Putamen (tissue), 1 donor: ENCODE measurements at places on chromosomes 3 and 15.
A peak's percentile ranks its signal among the peaks of the same experiment; 100 is the strongest.

DNA sequence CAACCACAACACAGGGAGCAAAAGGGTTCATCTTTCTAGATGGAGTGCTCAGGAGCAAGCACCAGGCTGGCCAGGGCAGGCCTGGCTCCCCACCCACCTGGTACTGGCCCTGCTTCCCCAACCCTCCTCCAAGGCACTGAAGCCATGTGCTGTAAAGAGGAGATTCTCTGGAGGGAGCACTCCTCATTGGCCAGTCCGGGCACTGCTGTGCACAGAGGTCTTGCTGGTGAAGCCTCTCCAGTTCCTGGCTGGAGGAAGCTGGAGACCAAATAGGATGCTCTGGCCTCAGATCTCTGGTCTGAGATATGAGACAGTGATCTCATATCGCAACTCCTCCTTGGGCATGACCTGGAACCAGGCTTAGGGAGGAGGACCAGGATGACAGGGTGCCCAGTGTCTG, 7.7 kb upstream of the SEMA3F start:
- DNase-seq, result no peak

- DNase-seq, result peak; percentile 15
These were observed 472 bp downstream of the BSN start for GRCh38 chr3:49554633-49555265.

DNA sequence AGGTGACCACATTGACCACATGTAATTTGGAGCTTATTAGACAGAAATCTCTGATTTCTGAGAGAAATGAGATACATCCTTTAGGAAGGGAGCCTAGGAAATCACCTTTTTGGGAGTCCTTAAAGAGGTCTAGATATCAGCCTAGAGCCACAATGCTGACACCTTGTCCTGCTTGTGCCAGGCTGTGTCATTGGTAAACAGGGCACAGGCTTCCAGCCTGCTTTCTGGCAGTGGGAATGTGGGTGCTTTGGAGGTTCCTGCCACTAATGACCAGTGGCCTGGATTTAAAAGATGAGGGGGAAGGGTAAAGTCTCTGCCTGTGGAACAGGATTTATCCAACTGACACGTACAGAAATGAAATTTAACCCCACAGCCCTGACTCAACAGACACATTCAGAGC, 169.8 kb upstream of the KBTBD8 start:
- no peak for DNase-seq

DNA sequence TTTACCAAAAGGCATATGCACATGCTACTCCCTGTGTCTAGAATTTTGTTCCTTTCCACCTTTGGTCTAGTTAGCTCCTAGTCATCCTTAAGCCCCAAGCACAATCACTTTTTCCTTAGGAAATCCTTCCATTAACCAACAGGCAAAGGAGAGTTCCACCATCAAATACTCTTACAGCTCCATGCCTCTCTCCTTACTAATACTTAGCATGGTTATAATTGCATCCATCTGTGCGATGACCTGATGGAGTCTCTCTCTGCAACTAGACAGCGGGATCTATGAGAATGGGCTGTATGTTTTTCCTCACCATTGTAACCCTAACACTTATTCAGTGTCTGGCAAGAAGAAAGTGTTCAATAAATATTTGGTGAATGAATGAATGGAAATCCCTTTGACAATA, 69.3 kb upstream of the SMAD3 start:
- DNase-seq, result no peak

- peak; percentile 56 for DNase-seq
These were observed 486 bp downstream of the CDIN1 start for GRCh38 chr15:36579792-36580431.

DNA sequence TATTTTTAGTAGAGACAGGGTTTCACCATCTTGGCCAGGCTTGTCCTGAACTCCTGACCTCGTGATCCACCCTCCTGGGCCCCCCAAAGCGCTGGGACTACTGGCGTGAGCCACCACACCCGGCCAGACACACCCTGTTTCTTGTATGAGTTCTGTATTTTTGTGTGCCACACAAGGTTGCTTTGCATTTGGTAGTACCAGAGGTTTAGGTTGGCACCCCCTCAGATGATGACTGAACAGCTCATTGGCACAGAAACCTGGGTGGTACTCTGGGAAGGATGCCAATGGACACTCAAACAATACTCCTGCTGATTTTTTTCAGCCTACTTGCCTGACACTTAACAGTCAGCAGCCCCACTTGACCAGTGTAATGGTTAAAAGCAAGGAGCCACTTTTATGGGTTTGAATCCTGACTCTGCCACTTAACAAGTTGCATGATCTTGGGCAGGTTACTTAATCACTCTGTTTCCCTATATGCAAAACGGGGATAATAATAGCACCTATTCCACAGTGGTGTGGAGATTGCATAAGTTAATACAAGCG, 39.2 kb upstream of the BCL2A1 start:
- no peak for DNase-seq

- no peak for DNase-seq
These were observed 88.2 kb downstream of the FAIM start for GRCh38 chr3:138696666-138697370.

GRCh38 chr15:71291723-71292122, 176.5 kb downstream of the THSD4 start:
- no peak for DNase-seq

DNA sequence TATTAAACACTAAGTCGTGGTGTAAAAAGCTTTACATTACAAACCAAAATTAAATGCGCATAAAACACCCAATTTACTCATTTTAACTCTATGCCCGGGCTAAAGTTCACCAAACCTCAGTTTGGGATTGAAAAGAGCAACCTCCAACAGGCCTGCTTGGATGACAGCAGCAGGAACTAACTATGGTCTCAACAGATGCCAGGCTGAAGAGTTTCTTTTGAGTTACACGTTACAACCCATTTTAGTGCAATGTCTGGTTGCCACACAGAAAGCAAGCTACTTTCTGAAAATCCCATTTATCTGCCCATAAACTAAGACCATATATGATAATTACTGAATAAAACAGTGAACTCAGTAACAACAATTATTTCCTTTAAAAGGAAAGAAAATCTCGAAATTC, 2.2 kb downstream of the SATB1 start:
- no peak for DNase-seq

DNA sequence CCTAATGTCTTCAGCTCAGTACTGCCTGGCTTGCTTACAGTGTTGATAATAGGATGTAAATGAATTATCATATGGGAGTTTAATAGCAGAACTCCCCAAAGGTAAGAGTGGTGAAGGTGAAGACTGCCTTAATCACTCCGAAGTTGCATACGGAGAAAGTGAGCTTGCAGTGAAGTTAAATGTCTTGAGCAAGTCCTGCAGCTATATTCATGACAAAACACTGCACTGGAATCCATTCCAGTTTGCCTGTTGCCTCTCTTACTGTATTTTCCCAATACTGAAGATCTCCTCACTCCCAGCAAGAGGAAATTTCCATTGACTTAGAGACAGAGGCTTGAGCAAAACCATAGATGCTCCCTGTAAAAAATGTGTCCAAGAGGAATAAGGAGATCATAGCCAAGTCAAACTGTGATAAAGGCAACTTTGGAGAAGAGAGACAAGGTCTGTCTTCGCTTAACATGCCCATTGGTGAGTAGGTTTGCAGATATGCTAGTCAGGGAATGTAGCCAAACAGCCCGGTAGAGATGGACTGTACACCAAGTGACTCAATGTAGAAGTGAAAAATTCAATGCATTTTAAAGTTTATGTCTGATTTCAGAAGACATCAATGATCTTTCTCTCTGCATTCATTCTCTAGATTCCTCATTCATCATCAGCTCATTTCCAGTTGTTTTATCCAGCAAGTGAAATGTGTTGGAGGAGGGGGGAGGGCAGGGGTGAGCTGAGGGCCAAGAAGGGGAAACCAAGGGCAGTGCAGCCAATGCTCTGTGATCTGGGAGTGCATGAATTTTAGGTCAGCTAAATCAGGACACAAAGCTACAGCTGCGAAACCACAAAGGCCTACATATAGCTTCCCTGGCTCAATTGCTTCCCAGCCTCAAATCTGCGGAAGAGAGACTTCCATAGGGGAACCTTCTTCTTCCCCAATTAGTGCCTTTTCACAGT, 667.1 kb upstream of the NR2F2 start:
- no peak for DNase-seq

- DNase-seq, result no peak
These were observed 41.0 kb upstream of the IREB2 start for GRCh38 chr15:78396976-78397375.

- DNase-seq, result no peak
These were observed 1.7 kb downstream of the NCEH1 start for GRCh38 chr3:172708921-172709773.
